ENCODE measurements at places on chromosomes 11 and 22.

GRCh38 chr22:37618072-37618656 lies 9.5 kb downstream of the GGA1 start:
- no peak for DNase-seq

DNA sequence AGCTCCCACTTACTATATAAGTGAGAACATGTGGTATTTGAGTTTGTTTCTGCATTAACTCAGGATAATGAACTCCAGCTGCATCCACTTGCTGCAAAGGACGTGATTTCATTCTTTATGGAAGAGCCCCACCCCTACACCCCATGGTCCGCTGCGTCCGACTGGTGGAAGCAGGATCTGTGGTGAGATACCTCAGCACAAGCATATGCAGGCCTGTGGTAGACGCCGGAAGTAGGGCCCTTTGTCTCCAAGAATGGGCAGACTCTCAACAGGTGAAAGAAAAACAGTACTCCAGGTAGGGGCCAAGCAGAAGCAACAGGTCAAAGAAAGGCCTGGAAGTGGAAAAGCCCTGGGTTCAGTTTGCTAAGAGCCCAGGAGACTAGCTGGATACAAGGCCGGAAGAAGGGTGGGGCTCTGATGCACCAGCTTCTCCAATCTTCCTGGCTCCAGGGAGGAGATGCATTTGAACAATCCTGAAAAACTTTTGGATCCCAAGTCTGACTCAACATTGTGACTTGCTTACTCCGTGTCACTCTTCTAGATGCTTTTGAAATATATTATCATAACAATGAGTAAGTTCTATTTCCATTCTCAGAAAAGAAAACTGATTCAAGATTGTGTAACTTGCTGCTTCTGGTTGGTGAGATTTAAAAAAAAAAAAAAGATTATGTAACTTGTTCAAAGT lies 30.4 kb downstream of the NEAT1 start:
- no peak for DNase-seq

DNA sequence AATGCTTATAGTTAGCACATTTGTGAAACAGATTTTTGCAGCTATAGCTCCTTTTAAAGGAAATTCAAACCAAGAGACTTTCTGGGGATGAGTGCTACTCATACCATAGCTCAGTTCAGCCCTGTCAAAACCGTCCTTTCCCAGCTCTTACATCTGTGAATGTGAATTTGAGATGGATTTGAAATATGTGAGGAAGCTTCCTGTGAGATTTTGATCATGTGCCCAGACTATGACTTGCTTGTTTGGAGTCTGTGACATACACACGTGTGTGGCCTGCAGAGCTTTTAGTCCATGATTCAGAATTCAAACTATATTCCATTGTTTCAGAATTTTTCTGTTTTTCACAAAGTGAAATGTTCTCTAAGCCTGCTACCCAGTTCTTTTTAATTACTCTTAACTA lies 4.4 kb upstream of the MMP1 start:
- no peak for DNase-seq

- no peak for DNase-seq
Observed at GRCh38 chr11:33262011-33262645, 4.9 kb downstream of the HIPK3 start.

DNA sequence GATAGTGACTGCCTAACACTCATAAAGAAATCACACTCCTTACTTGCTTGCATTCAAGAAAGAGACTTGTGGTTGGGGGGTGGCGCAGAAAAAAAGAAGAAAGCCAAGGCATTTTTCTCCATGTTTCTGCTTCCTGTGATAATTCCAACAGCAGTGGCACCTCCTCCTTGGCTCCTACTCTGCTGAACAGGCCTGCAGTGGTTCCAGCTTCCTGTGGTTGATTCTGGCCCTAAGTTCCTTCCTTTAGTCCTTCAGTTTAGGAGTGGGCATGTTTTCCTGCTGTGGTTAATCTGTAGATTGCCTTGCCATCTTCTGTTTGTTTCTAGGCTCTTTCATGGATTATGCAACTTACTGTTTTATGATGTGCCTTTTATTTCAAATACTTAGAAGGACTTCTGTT lies 940.4 kb downstream of the DLG2 start:
- DNase-seq: no peak

DNA sequence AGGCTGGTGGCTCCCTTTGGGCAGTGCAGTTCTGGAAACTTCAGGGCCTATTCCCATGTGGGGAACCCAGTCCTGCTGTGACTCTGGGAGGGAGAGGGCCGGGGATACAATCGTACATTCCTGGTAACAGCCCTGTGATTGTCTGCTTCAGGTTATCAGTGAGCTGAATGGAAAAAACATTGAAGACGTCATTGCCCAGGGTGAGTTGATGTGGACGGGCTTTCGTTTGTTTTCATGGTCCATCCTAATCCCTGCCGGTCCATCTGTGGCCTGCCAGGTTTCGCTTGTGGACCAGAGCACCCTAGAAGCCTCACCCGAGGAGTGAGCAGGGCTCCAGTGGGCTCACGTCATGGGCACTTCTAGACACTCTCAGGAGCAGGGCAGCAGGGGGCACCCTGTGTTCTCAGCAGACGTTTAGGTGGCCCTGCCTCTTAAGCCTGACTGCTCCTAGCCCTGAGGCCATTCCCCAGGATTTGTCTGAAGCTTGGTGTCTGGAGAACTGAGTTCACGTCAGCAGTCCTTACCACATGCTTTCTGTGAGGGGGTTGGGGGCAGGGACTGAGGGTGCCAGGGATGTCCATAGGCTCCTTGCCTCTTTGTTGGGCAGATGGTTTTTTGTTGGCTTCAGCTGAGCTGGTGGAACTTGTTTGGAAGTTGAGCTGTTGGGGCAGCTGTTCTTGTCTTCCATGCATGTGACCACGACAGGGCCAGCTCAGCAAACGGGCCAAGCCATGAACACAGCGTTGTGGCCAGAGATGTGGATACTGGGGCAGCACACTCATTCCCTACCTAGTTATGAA lies 1.9 kb downstream of the RPLP2 start:
- DNase-seq: no peak

GRCh38 chr22:24588381-24588756 lies 4.5 kb downstream of the LRRC75B start:
- peak; percentile 87 for DNase-seq

DNA sequence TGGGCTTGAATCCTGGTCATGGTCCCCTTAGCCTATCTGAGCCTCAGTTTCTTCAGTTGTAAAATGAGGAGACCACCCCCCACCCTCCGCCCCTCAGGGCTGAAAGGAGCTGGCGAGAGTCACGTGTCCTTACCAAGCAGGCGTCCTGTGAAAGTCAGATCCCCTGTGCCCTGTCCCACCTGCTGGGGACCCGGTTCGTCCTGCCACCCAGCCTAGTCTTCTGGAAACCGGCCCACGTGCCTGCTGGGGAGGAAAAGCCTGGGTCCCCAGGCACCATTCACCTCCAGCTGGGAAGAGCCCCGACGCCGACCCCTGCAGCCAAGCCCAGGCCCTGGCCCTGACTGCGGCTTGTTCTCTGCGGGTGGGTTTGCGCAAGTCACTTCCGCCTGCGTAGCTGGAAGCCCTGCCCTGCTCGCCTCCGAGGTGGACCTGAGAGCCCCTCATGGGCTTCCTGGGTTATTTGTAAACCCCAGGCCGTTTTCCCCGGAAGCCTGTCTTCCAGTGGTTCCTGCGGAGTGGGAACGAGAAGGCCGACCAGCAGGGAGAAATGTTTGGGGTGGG lies 679 bp upstream of the SSH3 start:
- DNase-seq: no peak

DNA sequence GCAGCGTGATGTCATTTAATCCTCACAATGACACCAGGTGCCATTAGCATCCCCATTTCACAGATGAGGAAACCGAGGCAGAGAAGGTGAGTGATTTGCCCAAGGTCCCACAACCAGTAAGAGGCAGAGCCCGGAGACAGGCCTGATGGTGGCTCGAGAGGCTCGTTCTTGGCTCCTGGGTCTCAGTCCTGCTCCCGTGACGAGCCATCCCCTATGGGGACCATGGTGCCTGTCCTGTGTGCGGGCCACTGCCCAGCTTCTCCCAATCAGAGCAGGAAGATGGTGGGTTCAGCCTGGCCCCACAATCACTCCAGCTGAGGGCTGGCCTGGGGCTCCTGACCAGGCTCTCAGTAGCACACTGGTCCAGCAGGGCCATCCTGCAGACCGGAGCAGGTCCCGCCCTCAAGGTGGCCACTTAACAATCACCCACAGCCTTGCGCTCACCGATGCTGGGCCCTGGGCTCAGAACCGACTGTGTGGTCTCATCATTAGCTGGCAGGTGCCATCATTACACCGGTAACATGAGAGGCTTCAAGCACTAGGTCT lies 3.6 kb downstream of the ALDH3B1 start:
- DNase-seq: no peak

- no peak for DNase-seq
Observed at GRCh38 chr11:116547571-116547970, 225.2 kb downstream of the BUD13 start.

DNA sequence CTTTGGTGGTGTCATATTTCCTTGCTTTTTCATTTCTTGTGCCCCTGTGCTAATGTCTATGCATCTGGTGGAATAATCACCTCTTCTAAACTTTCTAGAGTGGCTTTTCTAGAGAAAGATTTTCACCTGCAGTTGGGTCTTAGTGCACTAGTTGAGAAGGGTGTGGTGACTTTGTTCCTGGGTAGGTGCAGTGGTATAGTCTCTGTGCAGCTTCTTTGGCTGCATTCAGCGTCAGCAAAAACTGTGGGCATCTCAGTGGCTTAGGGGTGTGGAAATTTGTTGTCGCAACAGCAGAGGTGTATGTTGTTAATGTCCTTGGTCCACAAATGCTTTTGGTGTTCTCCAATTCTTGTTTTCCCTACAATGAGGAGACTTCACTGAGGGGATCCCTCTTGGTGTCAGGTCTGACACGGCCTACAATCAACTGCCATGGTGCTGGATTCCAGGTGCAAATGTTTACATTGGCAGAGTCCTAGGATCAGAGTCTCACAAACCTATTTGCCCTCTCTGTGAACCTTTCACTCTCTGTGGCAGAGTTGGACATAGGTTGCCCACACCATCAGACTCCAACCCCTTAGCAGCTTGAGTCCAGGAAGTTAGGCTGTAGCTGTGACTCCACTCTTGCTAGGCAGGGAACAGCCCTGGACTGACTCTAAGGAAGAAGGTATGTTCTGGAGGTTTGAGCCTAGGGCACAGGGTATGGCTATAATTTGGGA lies 48.8 kb downstream of the GDPD4 start:
- DNase-seq: no peak

GRCh38 chr11:43955381-43956118 lies 13.1 kb downstream of the C11orf96 start:
- no peak for DNase-seq

- DNase-seq: no peak
Observed at GRCh38 chr11:24861440-24861839, 364.6 kb downstream of the LUZP2 start.

GRCh38 chr11:11969380-11970215 lies 38.8 kb downstream of the DKK3 start:
- no peak for DNase-seq

- no peak for DNase-seq
Observed at GRCh38 chr11:78224906-78225420, 36.2 kb downstream of the USP35 start.

GRCh38 chr11:117603932-117604331 lies 193.1 kb downstream of the DSCAML1 start:
- no peak for DNase-seq

DNA sequence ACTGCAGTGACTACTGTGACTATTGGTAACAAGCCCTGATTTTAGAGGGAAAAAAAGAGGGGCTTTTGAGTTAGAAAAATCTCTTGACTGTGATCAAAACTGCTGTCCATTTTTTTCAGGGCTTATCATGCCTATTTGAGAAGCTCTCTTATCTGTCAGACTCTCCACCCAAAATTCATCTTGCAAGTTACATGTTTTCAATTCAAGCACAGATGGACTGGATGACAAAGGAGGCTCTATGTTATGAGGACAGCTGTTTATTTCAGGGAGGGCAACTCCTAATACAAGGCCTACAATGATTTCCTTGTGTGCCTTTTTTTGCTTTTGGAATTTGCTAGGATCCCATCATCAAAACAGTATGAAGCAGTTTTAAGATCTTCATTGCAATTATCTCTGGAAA lies 35.2 kb upstream of the USP47 start:
- no peak for DNase-seq

DNA sequence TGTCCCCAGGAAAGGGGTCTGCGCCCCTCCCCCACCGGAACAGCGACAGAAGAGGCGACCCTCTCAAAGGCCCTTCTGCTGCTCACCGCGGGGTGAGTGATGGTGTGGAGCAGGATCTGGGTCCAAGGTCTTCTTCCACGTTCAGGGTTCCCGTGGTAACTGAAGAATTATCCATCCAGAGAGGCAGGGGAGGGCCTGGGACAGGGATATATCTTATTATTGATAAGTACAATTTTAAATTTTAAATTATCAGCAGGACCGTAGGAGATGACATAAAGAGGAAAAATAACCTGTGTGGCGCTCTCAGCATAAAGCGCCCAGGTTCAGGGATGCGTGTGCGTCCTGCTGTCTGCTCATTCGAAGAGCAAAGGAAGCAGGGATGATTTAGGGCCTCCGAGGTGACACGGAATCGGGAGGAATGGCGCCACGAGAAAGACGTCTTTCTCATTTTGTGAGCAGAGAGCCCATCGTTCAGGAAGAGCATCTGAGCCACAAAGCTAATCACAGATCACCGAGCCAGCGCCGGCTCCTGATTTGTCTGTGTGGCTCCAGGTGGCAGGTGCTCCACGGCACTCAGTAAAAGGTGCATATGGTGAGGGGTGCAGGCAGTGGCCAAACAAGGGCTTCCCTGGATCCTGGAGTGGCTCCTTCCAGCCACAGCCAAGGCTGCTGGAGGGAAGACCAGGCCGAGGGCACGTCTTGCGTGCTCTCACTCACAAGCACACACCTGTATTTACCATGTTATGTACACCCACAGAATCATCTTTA lies 19.3 kb downstream of the KRTAP5-5 start:
- no peak for DNase-seq

- no peak for DNase-seq
Observed at GRCh38 chr11:80727315-80727714, 1286.5 kb upstream of the TENM4 start.

DNA sequence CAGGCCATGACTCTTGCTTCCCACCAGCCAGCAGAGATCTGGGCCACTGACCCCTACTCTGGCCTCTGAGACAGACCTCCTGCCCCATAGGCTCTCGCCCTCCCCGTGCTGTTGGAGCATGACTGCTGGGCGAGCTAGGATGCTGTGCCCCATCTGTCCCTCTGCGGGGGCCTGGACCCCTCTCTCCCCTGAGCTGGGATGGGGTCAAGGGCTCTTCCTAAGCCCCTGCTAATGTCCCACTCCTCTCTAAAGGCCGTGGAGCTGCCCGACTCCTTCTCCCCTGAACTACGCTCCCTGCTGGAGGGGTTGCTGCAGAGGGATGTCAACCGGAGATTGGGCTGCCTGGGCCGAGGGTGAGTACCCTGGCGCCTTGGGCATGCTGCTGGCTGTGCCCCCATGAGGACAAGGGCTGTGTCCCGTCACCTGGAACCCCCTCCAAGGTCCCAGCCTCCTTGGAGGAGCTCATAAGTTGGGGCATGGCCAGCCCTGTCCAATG lies 6.2 kb upstream of the ANKRD13D start:
- DNase-seq: no peak

DNA sequence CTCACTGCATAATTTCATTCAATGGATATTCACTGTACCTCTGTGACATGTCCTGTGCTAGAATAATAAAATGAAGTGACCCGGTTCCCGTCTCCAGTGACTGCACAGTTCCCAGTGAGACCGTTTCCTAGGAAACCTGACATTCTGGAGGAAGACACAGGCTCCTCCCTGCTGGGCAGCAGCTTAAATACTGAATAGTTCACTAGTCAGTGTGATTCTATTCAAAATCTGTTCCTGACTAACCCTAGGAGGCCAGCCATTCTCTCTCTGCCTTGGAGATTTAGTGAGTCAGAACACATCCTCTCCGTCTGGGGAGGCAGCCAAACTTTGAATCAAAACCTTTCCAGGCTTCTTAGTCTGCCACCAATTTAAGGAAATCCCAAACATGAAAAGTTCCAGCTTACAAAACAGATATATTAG lies 11.3 kb downstream of the TRIM66 start:
- no peak for DNase-seq
